ENCODE measurements at places on chromosomes 4 and X. TPM values are rescaled to one million over a fixed set of nuclear protein-coding genes. Genes with fewer than 3 reads are reported as not detected.

CCKAR gene
- total RNA-seq, result not detected

ARR3 gene
- total RNA-seq, result not detected

GIMD1 gene
- not detected for total RNA-seq

IL1RAPL2 gene
- total RNA-seq, result not detected

DNA sequence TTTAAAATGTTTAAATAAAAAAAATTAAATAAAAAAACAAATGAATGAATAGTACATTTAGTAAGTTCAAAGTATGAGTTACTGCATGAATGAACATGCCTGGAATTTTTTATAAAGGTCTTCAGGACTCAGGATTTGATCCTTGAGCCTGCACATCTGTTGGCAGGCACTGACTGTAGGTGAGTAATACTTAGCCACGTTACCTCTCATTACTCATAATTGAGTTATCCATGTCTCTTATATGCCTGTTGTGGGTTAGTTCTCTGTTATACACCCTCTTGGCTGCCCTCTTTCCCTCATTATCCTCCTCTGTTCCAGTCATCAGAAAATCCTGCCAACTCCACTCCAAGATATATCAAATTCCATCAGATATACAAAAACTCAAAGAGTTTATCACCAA is 276.0 kb downstream of the FBXW7 start:
- DNase-seq, result no peak

- no peak for DNase-seq
Measured at GRCh38 chrX:8845469-8845868, 44.3 kb upstream of the FAM9A start.

- DNase-seq, result no peak
Measured at GRCh38 chr4:180203349-180203748, 2039.9 kb upstream of the TENM3 start.

DNA sequence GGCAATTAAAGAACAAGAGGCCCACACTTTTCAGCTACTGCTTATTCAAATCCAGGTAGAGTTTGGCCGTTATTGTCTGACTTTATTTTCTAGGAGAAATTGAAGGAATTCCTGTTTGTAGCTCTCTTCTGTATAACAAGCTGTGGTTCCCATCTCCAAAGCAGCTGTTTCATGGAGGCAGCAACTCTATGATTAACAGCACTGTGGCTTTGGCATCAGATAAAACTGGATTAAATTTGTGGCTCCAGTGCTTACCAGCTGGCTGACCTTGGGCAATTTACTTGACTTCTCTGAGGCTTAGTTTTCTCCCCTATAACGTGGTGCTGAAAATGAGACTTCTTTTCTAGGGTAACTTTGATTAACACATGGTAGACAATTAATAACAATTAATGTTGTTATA is 28.1 kb downstream of the SLC30A9 start:
- DNase-seq, result no peak

DNA sequence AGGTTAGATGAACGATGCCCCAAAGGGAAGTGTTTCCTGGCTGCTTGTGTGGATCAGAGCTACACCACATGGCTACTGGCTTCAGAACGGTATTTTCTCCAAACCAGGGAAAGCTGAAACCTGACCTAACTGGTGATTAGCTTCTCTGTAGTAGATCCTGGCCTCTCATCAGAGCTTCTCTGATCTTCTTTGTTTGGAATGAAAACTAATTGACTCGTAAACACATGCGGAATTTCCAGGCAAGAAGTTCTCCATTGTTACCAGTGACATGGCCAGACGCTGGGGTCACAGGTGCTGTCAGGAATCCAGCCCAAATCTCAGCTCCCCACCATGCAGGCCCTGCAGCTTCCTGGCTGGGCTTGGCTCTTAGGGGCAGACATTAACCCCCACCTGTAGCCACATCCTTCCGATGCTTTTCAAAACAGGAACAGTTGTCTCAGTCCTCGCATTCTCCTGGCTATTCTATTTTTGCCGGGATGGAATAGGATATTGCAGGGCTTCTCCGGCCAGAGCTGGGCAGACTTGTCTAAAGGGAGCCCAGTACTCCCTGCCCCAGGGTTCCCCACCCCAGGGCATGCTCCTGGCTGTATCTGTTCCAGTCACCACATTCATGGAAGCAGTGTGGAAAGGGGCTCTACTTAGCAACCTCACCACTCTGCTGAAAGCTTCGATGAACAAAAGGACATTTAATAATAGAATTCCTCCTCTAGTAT is 305.4 kb upstream of the F9 start:
- DNase-seq, result no peak

DNA sequence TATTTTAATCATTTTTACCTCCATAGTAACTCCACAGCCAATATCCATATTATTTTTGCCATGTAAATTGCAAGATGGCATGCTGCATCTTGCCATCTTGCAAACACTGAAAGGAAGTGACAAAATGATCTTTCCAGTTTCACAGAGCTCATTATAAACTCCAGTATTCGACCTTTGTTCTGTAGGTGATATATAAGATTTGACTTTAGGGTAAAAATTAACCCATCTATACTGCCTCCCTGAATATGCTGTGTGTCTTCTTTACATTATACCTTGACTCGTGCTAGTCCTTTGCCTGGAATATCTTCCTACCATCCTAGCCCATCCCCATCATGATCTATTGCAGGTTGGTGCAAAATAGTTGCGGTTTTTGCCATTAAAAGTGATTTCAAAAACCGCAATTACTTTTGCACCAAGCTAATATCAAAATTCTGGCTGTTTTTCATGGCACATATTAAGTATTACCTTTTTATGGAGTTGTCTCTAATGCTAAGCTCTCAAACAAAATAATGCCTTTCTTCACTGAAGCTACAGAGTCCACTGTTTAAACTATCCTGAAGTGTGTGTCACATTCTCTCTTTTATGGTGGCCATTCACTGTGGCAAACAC is 161.1 kb downstream of the PCDH19 start:
- no peak for DNase-seq

GRCh38 chrX:116009346-116009745 is 161.2 kb upstream of the AGTR2 start:
- no peak for DNase-seq

- no peak for DNase-seq
Measured at GRCh38 chr4:130336585-130337217, 1240.7 kb downstream of the C4orf33 start.
